Cortex of kidney (tissue), 1 donor: ENCODE measurements at places on chromosomes 13 and 19.

DNA sequence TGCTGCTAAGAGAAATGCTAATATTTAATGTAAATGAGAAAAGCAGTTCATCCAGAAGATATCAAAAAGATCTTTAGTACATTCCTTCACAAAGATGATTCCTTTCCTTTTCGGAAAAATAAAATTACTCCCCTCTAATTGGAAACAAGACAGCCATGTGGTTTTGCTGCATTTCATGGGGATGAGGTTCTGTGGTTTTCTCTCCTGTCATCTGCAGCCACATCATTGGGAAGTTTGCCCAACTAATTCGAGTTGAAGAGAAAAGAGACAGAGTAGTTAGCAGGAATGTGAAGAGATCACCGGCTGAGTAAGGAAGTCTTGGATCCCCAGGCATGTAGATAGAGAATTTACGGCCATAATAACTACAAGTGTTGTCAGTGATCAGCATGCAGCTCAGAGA is 122.1 kb downstream of the CYSLTR2 start:
- no peak for DNase-seq

GRCh38 chr19:40365613-40366401 is 17.3 kb downstream of the PLD3 start:
- DNase-seq: no peak

GRCh38 chr13:58455094-58455493 is 823.5 kb downstream of the PCDH17 start:
- no peak for DNase-seq

DNA sequence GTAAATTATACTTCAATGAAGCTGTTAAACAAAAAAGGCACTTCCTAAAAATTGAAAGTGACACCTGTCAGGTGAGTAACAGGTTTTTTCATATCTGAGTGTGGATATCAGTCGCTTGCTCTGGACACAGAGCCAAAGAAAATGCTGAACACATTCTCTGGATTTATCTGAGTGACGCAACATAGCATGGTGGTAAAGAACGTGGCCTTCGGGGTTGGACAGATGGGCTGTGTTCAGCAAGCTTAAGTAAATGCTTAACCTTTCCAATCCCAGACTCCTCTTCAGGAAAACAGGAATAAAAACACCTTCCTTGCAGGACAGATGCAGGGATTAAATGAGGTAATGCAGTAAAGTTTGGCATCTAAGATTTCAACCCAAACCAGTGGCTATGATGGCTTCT is 132.0 kb downstream of the FOXO1 start:
- DNase-seq: no peak

GRCh38 chr13:112102243-112102642 is 35.3 kb downstream of the SOX1 start:
- no peak for DNase-seq
